T-helper 1 cell (primary cell): ENCODE measurements at places on chromosomes 11 and 22.

DNA sequence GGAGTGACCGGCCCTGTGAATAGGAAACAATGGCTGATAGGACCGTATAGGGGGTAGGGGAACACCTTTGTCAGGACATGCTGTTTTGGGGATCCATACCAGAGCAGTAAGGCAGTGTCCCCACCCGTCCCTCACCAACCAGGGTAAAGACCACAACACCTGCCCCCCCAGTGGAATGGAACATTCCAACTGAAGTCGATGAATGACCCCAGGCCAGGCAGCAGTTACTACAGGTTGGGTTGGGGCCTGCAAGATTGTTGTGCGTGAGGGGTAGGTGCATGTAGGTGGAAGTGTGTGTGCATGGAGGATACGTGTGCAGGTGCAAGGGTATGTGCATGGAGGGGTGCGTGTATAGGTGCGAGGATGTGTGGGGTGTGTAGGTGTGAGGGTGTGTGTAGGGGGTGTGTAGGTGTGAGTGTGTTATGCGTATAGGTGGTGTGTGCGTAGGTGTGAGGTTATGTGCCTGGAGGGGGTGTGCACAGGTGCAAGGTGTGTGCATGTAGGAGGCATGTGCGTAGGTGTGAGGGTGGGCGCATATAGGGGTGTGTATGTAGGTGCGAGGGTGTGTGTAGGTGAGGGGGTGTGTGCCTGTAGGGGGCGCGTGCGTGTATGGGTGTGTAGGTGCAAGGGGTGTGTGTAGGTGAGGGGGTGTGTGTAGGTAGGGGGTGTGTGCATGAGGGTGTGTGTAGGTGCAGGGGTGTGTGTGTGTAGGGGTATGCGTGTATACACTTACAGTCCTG lies 32.9 kb downstream of the PISD start:
- no peak for DNase-seq

GRCh38 chr11:3123305-3123704 lies 41.8 kb downstream of the OSBPL5 start:
- DNase-seq: no peak

GRCh38 chr11:120610111-120610510 lies 98.6 kb downstream of the GRIK4 start:
- no peak for DNase-seq

GRCh38 chr11:43632181-43632580 lies 48.4 kb upstream of the HSD17B12 start:
- no peak for DNase-seq

DNA sequence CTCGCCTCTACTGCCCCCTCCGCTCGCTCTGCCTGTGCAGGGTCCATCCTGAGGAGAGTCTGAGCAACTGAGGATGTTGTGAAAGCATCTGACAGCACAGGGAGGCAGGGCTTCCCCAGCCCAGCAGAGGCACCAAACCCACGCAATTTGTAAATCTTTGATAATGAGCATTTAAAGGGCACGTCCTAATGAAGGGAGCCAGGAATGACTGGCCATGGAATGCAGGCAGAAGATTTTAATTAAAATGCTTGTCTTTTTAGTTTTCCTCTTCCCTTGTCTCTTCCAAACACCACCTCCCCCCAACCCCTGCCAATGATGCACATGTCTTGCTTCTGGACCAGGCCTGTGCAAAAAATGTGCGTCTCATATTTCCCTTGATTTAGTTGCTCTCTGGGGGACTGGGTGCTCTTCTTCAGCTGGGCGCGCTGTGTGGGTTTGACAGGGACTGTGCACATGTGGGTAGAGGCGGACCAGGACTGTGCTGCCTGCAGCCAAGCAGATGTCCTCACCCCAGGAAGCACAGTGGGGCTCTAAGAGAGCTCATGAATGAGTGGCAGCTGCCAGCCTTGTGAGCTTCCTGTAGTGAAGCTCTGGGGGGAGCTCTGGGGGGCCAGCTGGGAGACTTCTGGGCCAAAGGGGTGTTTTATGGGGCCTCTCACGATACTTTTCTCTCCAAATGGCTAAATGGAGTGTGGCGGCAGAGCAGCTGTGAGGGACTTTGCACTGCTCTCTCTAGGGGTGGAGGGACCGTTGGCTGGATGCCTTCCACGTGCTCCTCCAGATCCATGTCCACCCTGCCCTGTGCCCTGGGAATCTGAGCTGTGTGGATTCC lies 273.5 kb downstream of the ST3GAL4 start:
- DNase-seq: no peak

DNA sequence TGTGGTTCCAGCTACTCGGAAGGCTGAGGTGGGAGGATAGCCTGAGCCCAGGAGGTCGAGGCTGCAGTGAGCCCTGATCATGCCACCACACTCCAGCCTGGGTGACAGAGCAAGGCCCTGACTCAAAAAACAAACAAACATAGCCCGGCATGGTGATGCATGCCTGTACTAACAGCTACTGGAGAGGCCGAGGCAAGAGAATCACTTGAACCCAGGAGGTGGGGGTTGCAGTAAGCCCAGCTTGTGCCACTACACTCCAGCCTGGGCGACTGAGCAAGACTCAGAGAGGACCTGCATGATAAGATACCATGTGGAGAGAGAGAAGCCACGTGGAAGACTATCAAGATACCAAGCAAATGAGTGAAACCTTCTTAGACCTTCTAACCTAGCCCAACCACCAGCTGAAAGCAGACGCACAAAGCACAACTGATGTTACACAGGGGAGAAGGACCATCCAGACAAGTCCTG lies 36.1 kb downstream of the AMBRA1 start:
- DNase-seq: no peak

- no peak for DNase-seq
These were observed 75.0 kb downstream of the PPP2R1B start for GRCh38 chr11:111691176-111691575.

GRCh38 chr22:43946384-43946667 lies 8.9 kb upstream of the SAMM50 start:
- no peak for DNase-seq

DNA sequence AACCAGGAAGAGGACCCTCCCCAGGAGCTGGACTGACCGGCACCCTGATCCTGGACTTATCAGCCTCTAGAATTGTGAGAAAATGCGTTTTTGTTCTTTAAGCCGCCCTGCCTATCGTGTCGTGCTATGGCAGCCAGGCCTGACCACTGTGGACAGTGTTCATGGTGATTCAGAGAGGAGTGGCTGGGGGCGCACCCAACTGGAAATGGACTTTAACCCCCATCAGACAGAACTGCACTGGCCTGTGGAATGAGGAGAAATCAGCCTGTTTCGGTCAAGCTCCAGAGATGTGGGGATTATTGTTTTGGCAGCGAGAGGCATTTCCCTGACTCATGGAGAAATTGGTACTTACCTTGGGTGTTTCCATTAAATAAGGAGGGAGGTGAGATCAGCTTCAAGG lies 1437.8 kb downstream of the BRD1 start:
- DNase-seq: no peak
